Natural killer cell (primary cell): ENCODE measurements at places on chromosomes 12 and 14. TPM values are rescaled to one million over a fixed set of nuclear protein-coding genes. Genes with fewer than 3 reads are reported as not detected.

Gene ACOT4
- 2.6 TPM for total RNA-seq

Gene KLHDC1
- total RNA-seq: 7.0 TPM

Gene SRRM4
- not detected for total RNA-seq

Gene TOGARAM1
- 17.4 TPM for total RNA-seq

Gene PLCZ1
- not detected for total RNA-seq

Gene PROX2
- total RNA-seq: 7.1 TPM

Gene GLS2
- 1.2 TPM for total RNA-seq

Gene KRT77
- total RNA-seq: not detected

Gene RFC5
- total RNA-seq: 15.8 TPM

Gene FOXA1
- not detected for total RNA-seq

Gene SMARCC2
- 205 TPM for total RNA-seq

Gene FERMT2
- 0.92 TPM for total RNA-seq

Gene ACVRL1
- total RNA-seq: 0.57 TPM
